ENCODE measurements at places on chromosomes 16 and 17.

DNA sequence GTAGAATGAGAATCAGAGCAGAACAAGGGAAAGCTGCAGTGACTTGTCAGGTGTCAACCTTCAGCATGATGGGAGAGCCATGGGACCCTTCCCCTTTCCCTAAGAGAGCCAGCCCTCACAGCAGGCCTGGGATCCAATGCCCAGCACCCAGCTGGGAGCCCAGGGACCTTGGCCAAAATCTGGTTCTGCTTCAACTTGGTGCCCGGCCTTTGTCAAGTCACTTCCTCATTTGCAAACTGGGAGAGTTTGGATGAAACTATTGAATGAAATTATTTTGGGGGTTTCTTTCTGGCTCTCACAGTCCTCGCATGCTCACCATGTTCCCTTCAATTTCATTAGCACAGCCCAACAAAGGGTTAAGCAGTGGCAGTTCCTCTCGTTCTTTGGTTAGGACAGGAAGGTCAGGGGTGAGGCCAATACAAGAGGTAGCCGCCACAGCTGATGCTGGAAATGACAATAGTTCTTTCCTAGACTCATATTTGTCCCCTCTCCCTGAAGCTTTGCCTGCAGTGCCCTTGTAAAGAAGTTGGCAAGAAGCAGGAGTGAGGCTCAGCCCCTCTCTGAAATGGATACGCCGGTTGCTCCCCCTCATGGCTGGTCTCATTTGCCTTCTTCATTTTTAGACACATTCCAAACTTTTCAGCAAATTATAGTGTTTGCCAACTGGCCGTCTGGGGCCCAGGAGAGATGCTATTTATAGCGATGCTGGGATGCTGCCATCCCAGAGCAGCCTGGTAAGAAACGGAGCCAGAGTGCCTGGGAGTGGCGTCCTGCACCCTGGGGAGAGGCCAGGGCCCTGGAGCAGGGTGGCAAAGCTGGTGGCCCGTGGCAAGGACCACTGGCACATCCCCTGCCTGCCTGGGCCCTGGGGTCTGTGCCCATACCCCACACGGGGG is 34.5 kb upstream of the MEOX1 start:
- no peak overlapping the region for H3K4me3 ChIP-seq
- no peak for DNase-seq
- H3K27me3 ChIP-seq, result peaks cover 18% of the 10 kb centered on the region
- H3K27ac ChIP-seq, result no peak overlapping the region
- no peaks in the 10 kb centered on the region for H3K4me1 ChIP-seq
- no peaks in the 10 kb centered on the region for H3K36me3 ChIP-seq

DNA sequence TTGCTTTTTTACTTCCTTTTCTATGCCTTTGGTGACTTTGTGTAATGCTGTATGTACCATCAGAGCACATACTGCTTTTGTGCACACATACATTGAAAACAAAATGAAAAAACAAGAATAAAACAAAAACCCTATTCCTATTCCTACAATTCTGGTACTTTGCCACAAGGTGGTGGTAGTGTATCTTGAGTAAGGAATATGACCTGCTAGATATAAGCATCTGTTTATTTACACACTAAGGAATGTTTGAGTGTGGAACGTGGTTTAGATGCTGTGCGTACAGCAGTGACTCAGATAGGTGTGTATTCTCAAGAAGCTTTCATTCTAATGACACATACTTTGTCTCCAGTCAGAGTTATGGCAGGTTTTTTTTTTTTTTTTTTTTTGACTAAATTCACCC is 606.2 kb downstream of the WWOX start:
- H3K27me3 ChIP-seq, result no peaks in the 10 kb centered on the region
- no peak for DNase-seq
- no peaks in the 10 kb centered on the region for H3K4me1 ChIP-seq
- no peaks in the 10 kb centered on the region for H3K36me3 ChIP-seq

DNA sequence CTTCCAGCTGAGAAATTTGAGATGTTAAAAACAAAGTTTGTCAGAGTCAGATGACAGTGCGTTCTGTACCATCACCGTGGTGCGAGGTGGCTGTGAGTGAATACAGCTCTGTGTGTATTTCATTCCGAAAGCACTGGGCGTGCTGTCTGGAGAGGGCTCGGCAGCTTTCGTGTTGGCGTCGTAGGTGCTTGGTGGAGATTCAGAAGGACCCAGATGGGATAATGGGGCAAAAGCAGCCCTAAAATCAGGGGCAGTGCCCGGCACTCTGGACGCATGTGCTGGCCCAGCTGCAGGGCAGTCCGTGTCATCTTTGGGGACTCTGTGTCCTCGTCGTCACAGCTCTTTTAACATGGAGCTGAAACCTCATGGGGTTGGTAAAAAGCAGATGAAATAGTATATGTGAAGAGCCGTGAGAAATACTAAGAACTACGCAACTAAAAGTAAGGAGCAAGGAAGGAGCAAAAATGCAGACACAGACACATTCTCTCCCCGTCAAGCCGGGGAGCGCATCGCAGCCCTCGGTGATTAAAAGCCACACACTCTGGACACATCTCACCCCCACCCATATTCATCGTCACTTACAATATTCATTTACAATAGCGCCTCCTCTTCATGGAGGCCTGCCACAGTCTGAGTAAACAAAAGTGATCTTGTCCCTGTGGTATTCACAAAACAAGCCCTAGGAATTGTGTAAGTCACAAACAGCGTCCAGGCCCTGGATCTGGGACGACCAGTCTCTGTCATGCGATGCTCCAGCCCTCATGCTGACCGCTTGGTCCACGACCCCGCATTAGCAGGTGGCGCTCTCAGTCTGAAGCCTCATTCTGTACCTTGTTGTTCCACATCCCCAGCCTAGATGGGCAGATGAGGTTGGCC is 206.7 kb downstream of the RPTOR start:
- no peaks in the 10 kb centered on the region for H3K27me3 ChIP-seq
- peak overlapping the region; percentile 88 for H3K27ac ChIP-seq
- H3K4me1 ChIP-seq, result peaks cover 79% of the 10 kb centered on the region
- peaks cover 27% of the 10 kb centered on the region for H3K36me3 ChIP-seq
- H3K4me3 ChIP-seq, result peak overlapping the region; percentile 11

DNA sequence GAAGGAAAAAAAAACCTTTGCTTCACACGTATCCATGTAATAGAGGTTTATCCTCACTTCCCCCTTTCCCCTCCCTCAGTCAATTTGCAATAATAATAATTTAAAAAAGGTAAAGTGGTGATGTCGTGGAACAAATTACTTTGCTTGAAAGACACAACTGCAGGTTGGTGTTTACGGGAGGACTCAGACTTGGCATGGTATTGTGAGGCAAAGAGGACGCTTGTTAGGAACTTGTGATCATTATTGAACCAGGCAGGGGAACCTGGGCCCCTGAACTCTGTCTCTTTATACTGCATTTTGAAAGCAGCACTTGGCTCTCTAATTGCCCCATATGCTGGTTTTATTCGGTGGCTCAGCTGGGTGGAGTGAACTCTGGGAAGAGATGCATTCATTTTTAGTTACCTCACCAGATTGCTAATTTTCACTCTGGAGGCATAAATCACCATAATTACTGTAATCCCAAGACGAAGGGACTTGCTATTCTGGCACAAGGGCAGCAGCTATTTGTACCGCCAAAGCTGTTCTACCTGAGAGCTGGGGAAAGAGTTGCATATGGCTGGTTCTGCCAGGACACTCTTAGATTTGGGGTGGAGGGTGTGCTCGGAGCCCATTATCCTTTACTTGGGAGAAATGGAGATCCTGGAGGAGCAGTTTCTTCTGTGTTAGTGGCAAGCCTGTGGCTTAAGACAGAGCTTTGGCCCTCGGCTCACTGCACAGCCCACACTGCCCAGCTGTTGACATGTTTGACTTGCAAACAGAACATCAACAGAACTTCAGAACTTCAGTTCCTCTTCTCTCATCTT is 5.7 kb upstream of the DHX8 start:
- no peaks in the 10 kb centered on the region for H3K36me3 ChIP-seq
- no peaks in the 10 kb centered on the region for H3K4me1 ChIP-seq
- no peak overlapping the region for H3K4me3 ChIP-seq

- H3K4me3 ChIP-seq, result no peak overlapping the region
- peaks cover 3% of the 10 kb centered on the region for H3K4me1 ChIP-seq
- no peaks in the 10 kb centered on the region for H3K27me3 ChIP-seq
Measured at GRCh38 chr17:62892061-62892675, 73.9 kb upstream of the TANC2 start.

DNA sequence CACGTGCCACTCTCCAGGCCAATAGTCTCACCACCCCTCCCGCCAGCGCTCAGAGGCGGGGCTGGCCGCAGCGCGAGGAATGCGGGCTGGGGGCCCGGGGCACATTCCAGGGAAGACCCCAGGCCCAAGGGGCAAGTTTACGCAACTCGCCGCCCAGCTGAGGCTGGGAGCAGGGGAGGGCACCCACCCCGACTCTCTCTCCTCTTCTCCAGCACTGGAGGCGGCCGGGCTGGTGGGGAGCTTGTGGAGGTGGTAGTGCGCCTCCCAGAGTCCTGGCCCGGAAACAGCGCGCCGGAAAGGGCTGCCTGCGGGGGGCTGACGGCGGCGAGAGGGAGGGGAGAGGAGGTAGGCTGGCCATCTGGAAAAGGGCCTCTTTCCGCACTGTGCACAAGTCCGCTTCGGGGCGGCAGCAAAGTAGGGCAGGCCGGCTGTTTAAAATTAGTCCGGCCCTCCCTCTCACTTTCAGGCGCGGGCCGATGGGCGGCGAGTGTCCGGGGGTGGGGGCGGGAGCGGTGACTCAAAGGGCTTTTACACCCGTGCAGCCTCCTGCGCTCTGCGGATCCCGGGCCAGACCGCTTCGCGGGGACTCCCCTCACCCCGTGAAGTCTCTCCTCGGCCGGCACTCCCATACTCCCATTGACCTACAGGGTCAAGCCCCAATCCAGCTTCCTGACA is 1.1 kb downstream of the FHOD1 start:
- no peak for DNase-seq
- H3K36me3 ChIP-seq, result no peaks in the 10 kb centered on the region
- H3K4me1 ChIP-seq, result peaks cover 58% of the 10 kb centered on the region
- H3K27me3 ChIP-seq, result peaks cover 61% of the 10 kb centered on the region
- peak overlapping the region; percentile 64 for H3K27ac ChIP-seq

GRCh38 chr17:82458885-82459424 is 414 bp downstream of the NARF start:
- peak overlapping the region; percentile 76 for H3K27ac ChIP-seq
- H3K27me3 ChIP-seq, result no peaks in the 10 kb centered on the region
- H3K36me3 ChIP-seq, result peaks cover 39% of the 10 kb centered on the region

- H3K4me1 ChIP-seq, result no peaks in the 10 kb centered on the region
- DNase-seq, result no peak
- no peaks in the 10 kb centered on the region for H3K36me3 ChIP-seq
- no peak overlapping the region for H3K27ac ChIP-seq
- H3K4me3 ChIP-seq, result no peak overlapping the region
- H3K27me3 ChIP-seq, result no peaks in the 10 kb centered on the region
Measured at GRCh38 chr17:27038676-27039075, 255.2 kb upstream of the WSB1 start.

- peak; percentile 26 for DNase-seq
- peaks cover 12% of the 10 kb centered on the region for H3K4me1 ChIP-seq
- peak overlapping the region; percentile 62 for H3K27ac ChIP-seq
- peaks cover 9% of the 10 kb centered on the region for H3K36me3 ChIP-seq
- no peaks in the 10 kb centered on the region for H3K27me3 ChIP-seq
Measured at GRCh38 chr16:81035975-81036750, 521 bp downstream of the ATMIN start.

- peaks cover 18% of the 10 kb centered on the region for H3K4me1 ChIP-seq
- no peaks in the 10 kb centered on the region for H3K27me3 ChIP-seq
- no peak overlapping the region for H3K27ac ChIP-seq
- peaks cover 16% of the 10 kb centered on the region for H3K36me3 ChIP-seq
- peak; percentile 51 for DNase-seq
Measured at GRCh38 chr16:81623365-81624102, 155.6 kb upstream of the PLCG2 start.

DNA sequence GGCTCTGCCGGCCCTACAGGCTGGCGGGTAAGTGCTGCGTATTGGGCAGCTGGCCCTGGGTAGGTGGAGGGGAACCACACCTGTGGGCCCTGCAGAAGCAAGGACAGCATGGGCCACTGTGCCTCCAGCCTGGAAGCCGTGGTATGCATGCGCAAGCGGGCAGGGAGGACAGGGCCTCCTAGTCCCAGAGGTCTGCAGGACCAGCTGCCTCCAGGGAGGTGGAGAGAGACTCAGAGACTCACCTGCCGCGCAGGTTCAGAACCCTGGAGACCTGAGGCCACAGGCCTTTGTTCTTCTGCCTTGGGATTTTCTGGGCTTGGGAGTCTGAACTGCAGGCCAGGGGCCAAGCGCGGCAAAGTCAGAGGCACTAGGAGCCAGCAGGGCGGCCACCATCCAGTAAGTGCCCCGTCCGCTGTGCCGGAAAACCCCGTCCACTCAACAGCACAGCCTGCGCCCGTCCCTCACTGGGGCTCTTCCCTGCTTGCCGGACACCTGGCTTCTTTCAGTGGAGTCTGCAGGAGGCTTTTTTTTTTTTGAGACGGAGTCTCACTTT is 8.8 kb upstream of the RAB40C start:
- peaks cover 8% of the 10 kb centered on the region for H3K36me3 ChIP-seq
- H3K27ac ChIP-seq, result no peak overlapping the region
- peaks cover 2% of the 10 kb centered on the region for H3K4me1 ChIP-seq
- peaks cover 4% of the 10 kb centered on the region for H3K27me3 ChIP-seq

GRCh38 chr16:11328172-11329070 is 16.8 kb upstream of the RMI2 start:
- DNase-seq, result peak; percentile 60
- no peak overlapping the region for H3K4me3 ChIP-seq
- H3K4me1 ChIP-seq, result peaks cover 16% of the 10 kb centered on the region
- no peaks in the 10 kb centered on the region for H3K36me3 ChIP-seq
- H3K27me3 ChIP-seq, result no peaks in the 10 kb centered on the region
- peak overlapping the region; percentile 57 for H3K27ac ChIP-seq

DNA sequence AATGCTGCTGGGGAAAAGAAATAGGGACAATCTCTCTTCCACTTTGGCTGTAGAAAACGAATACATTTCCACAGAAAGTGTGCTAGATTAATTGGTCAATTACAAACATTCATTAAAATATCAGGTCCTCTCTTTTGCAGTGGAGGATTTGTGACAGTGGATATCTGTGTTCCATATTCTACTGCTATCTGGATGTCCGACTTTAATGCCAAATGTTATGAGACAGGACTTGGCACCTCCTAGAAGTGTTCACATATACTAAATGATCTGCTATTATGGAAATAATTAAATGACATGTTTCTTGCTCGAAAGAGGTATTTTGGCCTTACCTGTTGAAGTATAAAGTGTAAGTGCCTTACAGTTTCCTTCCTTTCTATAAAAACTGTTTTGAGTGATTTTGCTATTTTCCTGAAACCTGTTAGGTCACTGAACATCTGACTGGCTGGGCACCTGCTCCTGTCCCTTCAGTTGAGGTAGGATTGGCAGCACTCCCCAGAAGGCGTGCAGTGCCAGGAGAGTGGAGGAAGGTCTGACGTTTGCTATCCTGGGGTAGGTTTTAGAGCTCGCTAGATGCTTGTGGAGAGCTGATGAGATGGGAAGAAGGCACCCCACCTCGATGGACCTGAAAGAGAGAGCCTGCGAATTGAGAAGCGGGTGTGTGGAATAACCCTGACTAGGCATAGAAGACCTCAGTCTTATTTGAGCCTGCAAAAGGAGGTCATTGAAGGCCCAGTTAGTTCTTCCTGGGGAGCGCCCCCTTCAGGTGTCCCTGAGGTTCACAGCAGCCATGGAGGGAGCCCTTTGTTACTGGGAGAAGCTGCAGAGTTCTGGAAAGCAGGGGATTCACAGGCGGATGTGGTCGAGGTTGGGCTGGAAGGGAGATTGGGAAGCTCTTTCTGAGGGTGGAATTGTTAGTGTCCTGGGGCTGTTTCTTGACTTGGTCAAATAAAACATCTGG is 159.4 kb upstream of the ZNF267 start:
- peaks cover 18% of the 10 kb centered on the region for H3K4me1 ChIP-seq
- H3K27ac ChIP-seq, result peak overlapping the region; percentile 56
- peak overlapping the region; percentile 80 for H3K4me3 ChIP-seq
- no peaks in the 10 kb centered on the region for H3K27me3 ChIP-seq
- no peak for DNase-seq
- peaks cover 4% of the 10 kb centered on the region for H3K36me3 ChIP-seq

GRCh38 chr17:68352041-68352440 is 60.7 kb downstream of the ARSG start:
- H3K27ac ChIP-seq, result no peak overlapping the region
- no peak for DNase-seq
- no peaks in the 10 kb centered on the region for H3K36me3 ChIP-seq
